ENCODE measurements at places on chromosomes 16 and 17.

GRCh38 chr17:57294629-57295501 lies 38.5 kb downstream of the MSI2 start:
- no peak for DNase-seq

DNA sequence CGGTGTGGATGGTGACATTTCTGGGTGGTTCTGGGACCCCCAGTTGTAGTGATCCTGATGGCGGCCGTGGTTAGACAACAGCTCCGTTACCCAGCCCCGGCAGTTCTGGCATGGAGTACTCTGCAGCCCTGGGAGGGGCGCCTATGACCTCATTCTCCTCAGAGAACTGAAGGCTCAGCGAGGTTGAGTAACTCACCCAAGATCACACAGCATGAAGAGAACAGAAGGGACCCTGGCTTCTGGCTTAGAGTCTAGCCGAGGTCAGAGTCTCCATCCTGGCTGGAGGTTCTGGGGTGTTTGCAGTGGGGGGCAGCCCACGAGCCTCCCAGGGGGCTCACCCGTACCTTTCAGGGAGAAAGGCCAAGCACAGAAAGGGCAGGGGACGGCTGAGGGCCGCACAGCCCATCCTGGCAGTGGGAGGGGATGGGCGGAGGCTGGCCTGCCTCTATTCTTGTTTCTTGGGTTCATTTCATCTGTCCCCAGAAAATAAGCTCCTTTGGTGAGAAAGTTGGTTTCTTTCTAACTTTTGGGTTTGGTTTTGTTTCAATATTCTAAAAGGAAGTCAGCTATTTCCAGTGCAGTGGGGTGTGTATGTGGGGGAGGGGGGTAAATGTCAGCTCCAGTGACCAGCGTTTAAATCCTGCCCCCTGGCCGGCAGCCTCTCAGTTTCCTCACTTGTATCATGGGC lies 13.2 kb downstream of the ZFPM1 start:
- no peak for DNase-seq

GRCh38 chr17:41748275-41748674 lies 13.8 kb upstream of the HAP1 start:
- DNase-seq = no peak

GRCh38 chr16:15141586-15141985 lies 47.5 kb upstream of the RRN3 start:
- no peak for DNase-seq

- DNase-seq = no peak
These were observed 428 bp upstream of the ANTKMT start for GRCh38 chr16:720447-720989.

- no peak for DNase-seq
These were observed 28.8 kb downstream of the MSI2 start for GRCh38 chr17:57284984-57285646.

DNA sequence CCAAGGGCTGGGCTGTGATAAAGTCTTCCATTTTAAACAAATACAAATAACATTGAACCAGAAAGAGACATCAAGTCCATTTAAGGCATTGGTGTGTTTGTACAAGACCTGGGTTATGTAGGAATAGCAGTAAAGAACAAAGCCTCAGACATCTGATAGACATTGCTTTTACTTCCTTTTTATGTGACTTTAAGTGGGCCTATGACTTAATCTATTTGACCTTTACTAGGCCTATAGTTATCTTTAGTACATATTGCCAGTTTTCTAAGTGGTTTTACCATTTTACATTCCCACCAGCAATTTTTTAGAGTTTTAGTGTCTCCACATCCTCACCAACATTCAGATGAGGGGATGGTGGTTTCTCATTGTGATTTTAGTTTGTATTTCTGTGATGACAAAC lies 298.8 kb downstream of the ZFHX3 start:
- no peak for DNase-seq

DNA sequence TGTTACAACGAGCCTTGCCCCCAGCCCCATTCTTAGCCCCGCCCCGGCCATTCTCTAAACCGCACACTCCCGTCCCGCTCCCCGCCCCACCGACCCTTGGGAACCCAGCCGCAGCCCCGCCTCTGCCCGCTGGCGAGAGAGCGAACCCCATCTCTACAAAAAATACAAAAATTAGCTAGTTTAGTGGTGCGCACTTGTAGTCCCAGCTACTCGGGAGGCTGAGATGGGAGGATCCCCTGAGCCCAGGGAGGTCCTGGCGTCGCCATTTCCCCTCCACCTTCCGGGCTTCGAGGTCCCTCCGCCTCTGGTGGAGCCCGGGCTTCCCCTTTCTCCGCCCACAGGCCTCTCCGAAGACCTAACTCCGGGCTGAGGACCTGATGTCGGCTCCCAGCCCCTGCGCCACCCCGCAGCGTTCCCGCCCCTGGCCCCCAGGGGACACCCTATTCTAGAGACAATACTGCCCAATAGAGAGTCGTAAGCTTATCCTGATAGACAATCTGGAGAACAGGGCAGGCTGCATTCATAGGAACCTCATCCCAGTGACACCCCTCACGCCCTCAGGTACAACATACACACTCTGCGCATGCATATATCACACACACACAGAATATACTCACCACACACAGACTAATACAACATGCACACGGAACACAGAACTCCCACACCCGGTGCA lies 480 bp upstream of the PROCA1 start:
- no peak for DNase-seq

- DNase-seq = no peak
These were observed 192.2 kb downstream of the WWOX start for GRCh38 chr16:78291604-78292003.

- DNase-seq = no peak
These were observed 12.4 kb upstream of the CCR7 start for GRCh38 chr17:40577611-40578065.

DNA sequence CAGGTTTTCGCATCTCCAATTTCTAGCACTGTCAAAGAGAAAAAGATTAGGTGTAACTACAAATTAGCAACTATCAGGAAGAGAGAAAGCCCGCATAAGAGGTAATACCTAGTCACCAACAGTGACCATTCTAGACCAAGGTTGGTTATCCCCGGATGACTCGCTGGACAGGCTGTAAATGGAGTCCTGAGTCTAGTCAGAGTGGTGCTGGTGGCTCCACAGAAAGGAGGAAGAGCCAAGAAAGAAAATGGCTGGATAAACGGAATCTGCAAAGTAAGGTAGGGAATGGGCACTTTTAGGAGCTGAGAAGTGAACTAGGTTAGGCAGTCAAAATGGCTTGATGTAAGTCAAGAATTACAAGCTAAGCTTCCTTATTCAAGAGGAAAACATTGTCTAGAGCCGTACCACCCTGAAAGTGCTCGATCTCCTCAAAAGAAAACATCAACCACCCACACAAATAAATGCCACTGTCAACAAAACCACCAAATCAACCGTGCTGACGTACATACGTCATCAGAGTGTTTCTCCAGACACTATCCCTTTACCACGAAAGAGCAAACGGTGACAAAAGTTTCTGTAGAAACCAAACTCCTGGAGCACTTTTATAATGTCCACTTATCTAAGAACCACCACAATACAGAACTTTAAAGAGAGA lies 2.2 kb downstream of the GSPT1 start:
- no peak for DNase-seq

DNA sequence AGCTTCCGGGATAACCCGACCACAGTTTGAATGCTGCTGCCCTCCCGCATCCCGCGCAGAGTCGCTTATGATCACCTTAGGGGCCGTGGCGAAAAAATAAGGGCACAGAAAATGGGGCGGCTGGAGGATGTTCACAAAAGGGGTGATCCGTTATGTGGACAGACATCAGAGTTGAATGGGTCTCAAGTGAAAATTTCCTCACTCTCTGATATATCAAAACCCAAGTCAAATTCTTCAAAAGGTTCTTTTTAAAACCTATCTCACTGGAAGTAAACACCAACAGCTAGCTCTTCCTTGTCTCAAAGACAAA lies 400 bp upstream of the CEP112 start:
- DNase-seq = no peak

DNA sequence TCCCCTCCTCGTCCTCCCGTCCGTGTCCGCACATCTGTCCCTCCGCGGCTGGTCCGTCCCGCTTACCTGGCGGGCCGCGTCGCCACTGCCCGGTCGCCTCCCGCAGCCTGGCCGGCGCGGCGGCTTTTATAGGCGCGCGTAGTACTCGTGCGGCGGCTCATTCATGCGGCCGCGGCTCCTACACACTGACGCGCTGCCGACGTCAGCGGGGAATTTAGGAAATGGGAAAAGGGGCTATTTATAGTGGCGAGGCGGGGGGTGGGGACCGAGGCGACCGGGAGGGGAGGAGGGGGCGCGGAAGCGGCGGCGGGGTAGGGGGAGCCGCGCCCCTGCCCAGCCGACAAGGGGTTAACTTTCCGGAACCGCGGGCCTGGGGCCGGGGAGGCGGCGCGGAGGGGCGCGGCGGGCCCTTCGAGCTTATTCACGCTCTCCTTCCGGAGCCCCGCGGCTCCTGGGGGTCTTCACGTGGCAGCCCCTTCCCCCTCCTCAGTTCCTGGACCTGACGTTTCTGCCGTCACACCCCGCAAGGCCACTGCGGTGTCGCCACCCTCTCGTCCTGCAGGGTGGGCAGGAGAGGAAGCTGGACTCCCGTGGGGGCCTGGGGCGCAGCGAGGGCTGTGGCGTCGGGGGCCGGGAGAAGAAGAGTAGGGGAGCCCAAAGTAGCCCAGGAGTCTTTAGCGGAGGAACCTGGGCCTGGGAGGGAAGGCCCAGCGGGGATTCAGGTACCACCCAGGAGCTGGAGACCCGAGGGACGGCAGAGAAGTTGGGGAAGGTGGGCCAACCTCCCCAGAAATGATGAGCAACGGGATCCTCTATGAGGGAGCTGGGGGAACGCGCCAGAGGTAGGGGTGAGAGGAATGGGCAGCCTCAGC lies 3.6 kb upstream of the HIC1 start:
- no peak for DNase-seq

DNA sequence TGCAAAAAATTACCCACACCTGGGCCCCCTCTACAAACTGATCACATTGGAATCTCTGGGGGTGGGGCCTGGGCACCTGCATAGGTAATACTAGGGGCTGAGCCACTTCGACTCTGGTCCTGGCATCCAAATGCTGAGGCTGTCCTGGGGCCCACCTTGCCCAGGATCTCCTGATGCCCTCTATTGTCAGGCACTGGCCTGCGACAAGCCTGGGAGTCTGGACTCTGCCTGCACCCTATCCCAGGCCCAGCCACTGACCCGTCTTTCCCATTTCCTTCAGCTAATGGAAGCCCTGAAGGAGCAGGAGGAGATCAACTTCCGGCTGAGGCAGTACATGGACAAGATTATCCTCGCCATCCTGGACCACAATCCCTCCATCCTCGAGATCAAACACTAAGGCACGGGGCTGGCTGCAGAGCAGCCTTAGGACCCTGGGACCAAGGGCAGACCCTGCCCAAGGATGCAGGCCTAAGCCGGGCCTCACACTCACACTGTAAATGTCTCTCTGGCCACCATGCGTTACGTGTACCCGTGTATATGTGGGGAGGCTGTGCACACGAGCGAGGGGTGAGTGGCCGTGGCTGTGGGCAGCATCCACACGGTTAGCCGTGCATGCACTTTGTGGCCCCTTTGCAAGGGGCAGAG lies 140.0 kb downstream of the RAB11FIP4 start:
- DNase-seq = no peak

GRCh38 chr16:55917373-55918160 lies 42.4 kb upstream of the CES5A start:
- DNase-seq = no peak

DNA sequence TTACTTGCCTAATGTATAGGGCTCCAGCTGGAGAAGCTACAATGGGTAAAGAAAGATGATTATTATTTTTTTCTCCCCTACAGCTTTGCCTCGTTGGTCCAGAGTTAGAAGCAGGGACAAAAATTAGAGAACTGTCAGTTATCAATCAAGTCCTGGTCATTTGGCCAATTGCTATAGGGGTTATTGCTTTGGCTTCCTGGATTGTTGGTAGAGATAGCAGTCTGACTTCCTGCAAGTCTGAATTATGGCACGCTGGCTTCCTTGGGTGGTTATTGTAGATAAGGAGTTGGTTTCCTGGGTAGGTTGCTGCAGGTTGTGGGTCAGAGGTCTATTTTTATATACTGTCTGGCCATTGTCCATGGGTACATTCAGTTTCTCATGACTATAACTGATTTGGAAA lies 84.7 kb upstream of the ELAC2 start:
- no peak for DNase-seq

DNA sequence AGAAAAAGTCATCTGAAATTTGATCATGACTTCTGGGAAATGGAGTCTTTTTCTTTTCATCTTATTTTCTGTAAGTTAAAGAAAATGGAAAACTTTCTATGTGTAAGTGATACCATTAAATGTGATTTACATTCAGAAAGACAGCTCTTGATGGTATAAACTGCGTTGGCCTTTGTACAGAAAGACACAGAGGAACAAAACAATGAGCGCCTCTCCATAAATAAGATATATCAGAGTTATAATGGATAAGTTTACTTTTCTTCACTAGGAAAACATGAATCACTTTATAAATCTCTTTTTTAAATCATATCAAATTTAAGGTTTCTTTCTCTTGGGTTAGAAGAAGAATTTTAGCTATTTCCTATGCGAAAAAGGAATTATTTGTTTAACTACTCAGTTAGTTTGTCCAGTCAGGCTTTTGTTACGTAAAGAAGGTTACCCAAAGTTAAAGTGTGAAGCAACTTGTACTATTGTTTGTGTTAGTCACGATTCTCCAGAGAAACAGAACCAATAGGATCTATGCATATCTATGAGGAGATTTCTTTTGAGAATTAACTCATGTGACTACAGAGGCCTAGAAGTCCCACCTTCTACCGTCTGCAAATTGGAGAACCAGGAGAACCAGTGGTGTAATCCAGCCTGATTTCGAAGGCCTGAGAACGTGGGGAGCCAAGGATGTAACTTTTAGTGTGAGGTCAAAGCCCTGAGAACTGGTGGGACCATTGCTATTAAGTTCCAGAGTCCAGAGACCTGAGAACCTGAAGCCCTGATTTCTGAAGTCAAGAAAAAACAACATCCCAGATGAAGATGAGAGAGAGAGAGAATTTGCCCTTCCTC lies 295.4 kb upstream of the KCNJ16 start:
- no peak for DNase-seq

DNA sequence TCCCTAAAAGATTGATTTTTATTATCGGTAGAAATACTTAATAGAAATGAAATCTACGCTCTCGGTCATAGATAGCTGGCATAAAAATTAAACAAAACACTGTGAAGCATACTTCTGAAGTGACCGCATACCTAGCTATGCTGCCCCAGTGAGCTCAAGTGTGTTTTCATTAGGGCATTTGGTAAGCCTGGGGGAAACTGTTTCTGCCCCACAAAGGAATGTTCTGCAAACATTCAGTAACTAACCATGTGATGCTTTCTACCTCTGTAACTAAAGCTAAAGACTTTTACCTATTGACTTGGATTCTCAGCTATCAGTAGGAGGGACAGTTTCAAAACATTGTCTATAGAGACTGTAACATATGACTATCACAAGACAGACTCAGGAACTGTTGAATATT lies 93.5 kb upstream of the HSBP1 start:
- DNase-seq = no peak

- DNase-seq = no peak
These were observed 120.4 kb downstream of the PARN start for GRCh38 chr16:14509675-14510132.

DNA sequence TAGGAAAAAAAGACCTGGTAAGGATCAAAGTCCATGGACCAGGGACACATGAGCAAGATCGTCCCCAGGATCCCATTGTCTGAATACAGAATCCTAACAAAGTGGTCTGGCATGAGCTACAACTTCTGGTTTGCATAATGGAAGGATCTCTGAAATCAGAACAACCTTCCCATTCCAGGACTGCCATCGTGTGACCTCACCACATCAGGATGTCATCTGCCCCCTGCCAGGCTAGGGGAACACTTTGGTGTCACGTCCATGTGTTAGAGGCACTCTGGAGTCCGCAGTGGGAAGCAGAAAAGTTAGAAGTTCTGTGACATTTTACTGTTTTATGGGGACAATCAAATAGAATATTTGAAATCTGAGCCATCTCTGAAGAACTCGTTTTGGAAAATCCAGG lies 160.7 kb downstream of the RGS9 start:
- peak; percentile 36 for DNase-seq
